Inflammatory macrophage treated with lipopolysaccharide for 4 hours (primary cell): ENCODE measurements at places on chromosomes 11 and 22.

GRCh38 chr11:71086687-71087258 is 165.6 kb downstream of the SHANK2 start:
- no peak for DNase-seq

DNA sequence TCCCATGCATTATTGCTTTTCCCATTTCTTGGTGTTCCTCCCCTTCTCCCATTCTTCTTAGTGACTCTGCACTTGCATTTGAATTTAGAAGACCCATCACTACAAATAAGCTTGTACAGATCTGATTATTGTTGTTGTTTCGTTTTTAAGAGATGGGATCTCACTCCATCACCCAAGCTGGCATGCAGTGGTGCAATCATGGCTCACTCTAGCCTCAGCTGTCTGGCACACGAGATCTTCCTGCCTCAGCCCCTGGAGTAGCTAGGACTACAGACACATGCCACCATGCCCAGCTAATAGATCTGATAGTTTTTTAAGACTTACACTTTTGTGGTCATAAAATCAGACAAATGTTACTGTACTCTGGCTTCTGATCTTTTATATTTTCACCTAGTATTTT is 252.1 kb downstream of the DDX10 start:
- no peak for DNase-seq

GRCh38 chr11:77095551-77096490 is 6.8 kb upstream of the OMP start:
- DNase-seq: no peak

DNA sequence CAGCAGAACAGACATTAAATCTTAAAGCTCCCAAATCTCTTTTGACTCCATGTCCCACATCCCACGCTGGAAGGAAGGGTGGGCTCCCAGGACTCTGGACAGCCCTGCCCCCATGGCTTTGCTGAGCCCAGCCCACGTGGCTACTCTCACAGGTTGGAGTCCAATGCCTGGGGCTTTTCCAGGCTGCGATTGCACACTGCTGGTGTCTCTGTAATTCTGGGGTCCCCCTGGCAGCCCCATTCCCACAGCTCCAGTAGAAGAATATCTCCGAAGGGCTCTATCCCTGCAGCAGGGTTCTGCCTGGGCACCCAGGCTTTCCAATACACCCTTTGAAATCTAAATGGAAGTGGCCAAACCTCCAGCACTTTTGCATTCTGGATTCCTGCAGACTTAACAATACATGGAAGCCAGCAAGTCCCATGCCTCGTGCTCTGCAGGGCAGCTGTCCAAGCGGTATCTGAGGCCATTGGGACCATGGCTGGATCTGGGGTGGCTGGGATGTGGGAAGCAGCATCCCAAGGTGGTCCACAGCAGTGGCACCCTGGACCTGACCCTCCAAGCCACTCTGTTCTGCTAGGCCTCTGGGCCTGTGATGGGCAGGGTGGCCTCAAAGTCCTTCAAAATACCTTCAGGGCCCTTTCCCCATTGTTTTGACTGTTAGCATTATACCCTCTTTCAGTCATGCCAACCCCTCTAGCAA is 47.9 kb upstream of the TH start:
- DNase-seq: no peak
